GM20000 (cell line): ENCODE measurements at places on chromosomes 5 and 9.

GRCh38 chr9:127500862-127501261 is 49.6 kb downstream of the LRSAM1 start:
- DNase-seq: no peak

GRCh38 chr5:122753500-122753899 is 21.4 kb upstream of the SNX2 start:
- no peak for DNase-seq

GRCh38 chr5:156826150-156826549 is 23.9 kb upstream of the PPP1R2B start:
- DNase-seq: no peak

DNA sequence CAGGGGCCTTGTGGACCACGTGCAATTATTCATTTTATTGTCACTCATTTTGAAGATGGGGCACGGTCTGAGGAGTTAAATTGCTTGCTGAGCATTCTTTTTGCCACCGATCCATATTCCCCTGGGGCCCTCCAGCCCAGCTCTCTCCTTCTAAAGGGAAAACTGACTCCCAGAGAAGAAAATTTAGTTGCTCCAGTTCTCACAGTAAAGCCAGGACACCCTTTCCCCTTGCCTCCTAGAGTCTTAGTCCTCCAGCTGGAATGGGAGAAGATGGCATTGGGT is 1.0 kb upstream of the PANK3 start:
- DNase-seq: no peak

- no peak for DNase-seq
Observed at GRCh38 chr5:177471610-177472356, 1.7 kb downstream of the DBN1 start.

- DNase-seq: no peak
Observed at GRCh38 chr5:142048272-142048671, 35.4 kb upstream of the GNPDA1 start.

GRCh38 chr5:17411436-17412402 is 86.3 kb upstream of the TAF11L2 start:
- no peak for DNase-seq

- DNase-seq: no peak
Observed at GRCh38 chr5:5298841-5299541, 123.5 kb upstream of the ICE1 start.

GRCh38 chr5:60810438-60811085 is 33.5 kb downstream of the ELOVL7 start:
- DNase-seq: no peak

- no peak for DNase-seq
Observed at GRCh38 chr5:110651507-110651906, 75.0 kb downstream of the TMEM232 start.

GRCh38 chr9:73583576-73583975 is 431.9 kb downstream of the ANXA1 start:
- no peak for DNase-seq

DNA sequence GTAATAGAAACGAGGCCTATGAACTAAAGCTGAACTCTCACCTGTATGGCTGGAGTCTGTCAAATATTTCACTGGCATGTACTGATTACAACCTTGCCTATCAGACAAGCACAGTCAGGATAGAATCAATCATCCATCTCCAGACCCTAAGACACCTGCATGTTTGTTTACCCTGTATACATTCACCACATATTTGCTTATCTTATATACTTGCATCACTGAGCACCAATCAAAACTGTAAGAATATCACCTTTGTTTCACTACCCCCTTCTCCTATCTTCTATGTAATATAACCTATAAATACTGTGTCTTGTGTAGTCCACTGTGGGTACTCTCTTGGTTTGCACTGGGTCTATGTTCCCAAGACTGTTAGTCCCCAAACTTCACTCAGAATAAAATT is 1085.7 kb downstream of the TAF11L14 start:
- DNase-seq: no peak

GRCh38 chr9:134378901-134379338 is 52.7 kb downstream of the RXRA start:
- no peak for DNase-seq

GRCh38 chr5:138975098-138975847 is 100.1 kb upstream of the LRRTM2 start:
- DNase-seq: no peak

DNA sequence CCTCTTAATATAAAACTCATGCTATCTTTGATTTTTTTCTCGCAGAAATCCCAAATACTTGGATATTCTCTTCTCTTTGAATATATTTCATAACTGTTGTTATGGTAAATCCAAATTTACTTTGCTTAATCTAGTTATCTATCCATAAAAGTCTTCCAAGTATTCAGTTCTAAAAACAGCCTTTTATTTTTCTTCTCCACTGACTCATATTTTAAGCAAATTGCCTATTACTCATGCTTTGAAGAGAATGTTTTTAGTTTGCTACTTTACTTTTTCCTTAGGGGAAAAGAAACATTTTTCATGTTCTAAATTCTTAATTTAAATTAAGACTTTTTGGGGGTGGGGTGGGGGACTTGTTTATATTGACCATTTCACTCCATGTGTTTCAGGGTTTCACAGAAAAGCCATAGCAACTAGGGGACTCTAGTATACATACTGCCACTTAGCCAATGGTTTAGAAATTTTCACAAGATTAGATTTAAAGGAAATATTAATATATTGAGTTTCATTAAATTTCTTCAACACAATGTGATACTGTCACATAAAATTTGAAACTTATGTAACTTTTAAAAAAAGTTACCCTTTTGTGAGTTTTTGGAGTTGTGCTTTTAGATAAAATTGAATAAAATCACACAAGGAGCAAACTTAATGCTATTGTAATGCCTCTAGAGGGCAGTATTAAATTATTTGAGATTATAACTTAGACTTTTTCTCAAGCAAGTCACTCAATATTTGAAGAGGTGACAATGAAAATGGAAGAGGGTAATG is 545.8 kb upstream of the ARRDC3 start:
- no peak for DNase-seq

- no peak for DNase-seq
Observed at GRCh38 chr5:69129413-69129812, 35.6 kb downstream of the SLC30A5 start.

GRCh38 chr5:178241688-178242231 is 9.2 kb upstream of the PHYKPL start:
- DNase-seq: no peak

DNA sequence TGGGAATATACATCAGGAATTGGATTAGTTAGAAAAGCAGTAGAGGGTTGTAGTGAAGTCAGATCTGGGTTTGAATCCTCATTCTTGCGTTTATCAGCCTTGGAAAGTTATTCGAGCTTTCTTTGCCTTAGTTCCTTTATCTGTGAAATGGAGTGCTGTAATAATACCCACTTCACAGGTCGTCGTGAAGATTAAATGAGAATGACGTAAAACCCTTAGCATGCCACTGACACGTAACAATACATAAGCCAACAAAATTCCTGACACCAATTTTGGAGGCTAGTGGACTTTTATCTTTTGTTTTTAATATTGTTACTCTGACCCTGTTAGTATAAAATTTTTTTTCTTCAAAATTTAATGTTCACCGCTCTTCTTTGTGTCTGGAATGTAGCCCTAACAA is 3.4 kb downstream of the SKP2 start:
- DNase-seq: no peak

DNA sequence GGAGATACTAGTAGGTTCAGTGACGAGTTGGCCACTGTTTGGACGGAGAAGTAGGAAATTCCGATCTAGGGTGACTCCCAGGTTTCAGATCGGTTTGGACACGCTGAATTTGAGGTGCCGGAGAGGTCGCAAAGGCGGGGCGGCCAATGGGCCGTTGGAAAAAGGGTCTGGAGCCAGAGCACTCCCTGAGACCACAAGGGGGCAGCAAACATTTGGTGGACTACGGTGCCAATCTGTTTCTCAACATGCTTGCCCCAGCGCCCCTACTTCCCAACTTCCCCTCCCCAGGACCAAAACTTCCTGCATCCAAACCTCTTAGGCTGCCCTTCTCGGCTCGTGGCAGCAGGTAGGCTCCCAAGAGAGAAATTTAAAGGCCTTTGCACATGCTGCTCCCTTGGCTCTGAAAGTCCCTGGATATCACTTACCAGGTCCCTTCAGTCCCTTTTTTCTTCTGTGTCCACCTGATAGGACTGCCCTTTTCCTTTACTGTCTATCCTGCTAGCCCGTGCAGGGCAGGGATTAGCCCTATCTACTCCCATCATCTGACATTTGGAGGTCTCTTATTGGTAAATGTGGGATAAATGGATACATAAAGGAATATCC is 992 bp upstream of the RPP25L start:
- peak; percentile 85 for DNase-seq

- no peak for DNase-seq
Observed at GRCh38 chr5:169151051-169151805, 149.7 kb downstream of the SLIT3 start.

DNA sequence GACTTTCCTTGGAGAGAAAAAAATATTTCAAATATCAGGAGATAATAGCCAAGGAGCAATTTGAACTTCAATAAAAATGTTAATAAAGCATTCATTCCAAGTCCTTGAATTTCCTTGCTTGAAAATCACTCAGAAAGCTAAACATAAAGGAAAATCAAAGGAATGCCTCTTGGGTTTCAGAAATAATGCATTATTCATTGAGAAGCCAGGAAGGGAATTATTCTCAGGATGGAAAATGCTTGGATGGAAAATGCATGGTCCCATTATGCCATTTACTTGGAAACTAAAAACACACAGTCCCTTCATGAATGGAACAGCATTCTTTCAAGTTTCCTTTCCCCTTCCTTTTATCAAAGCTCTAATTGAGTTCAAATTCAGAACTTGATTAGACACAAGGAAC is 160.9 kb downstream of the LPAR1 start:
- DNase-seq: no peak

DNA sequence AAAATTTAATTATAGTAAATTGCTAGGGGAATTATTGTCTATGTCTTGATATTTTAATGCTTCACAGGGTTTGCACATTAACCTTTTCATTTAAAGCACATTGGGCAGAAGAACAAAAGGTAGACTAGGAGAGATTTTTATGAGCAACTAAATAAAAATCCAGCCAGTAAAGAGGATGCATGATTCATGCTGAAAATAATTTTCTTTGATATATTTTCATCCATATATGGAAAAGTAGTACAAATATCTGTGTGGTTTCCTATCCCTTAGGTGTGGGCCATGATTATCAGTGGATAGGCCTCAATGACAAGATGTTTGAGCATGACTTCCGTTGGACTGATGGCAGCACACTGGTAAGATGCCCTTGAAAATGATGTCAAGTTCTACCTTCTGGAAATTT is 83.1 kb downstream of the VCAN start:
- DNase-seq: no peak

DNA sequence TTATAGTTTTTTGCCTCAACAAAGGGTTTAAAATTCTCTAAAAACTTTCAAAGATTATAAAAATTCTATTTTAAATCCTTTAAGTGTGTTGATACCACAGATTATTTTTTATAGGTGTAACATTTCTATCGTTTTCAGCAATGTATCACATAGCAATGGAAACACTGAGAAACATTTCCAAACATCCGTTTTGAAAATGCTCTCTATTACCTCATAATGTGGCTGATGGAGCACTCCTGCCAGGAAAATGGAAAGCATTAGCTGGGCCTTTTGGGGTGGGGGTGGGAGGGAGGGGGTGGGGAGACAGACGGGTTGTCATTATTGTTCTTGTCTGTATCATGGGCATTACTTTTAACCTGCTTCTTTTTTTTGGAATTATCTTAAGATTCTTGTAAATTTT is 516.5 kb downstream of the ACTL7B start:
- DNase-seq: no peak

DNA sequence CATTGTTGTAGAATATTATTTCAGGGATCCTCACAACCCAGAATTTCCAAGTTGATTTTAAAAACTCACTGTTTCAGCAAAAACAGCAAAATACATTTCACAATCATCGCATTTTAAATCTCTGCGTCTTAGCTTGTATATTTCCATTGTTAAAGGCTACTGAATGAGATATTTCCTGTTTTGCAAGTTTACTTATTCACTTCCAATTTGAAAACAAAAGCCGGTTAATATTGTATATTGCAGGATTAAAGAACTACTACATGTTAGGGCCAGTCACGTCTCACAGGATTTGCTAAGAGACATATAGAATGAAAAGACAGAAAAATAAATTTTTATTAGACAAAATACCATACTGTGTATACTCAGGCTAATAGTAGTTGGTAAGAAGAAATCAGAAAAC is 395.9 kb upstream of the CDH9 start:
- DNase-seq: no peak

DNA sequence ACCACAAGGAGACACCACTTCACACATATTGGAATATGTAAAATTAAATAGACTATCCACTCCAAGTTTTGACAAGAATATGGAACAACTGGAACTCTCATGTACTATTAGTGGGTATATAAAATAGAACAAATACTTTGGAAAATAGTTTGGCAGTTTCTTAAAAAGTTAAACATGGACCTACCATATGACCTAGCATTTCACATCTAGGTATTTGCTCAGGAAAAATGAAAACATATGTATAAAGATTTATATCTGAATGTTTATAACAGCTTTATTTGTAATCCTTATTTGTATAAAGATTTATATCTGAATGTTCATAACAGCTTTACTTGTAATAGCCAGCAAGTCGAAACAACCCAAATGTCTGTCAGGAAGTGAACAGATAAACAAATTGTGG is 49.2 kb downstream of the ERP44 start:
- DNase-seq: no peak

GRCh38 chr5:156482818-156483217 is 155.9 kb downstream of the SGCD start:
- no peak for DNase-seq

GRCh38 chr5:54553659-54554207 is 36.2 kb downstream of the SNX18 start:
- DNase-seq: no peak

GRCh38 chr9:3181049-3181953 is 337.4 kb upstream of the PUM3 start:
- DNase-seq: peak; percentile 35

GRCh38 chr5:146005264-146005663 is 68.9 kb downstream of the SH3RF2 start:
- no peak for DNase-seq

DNA sequence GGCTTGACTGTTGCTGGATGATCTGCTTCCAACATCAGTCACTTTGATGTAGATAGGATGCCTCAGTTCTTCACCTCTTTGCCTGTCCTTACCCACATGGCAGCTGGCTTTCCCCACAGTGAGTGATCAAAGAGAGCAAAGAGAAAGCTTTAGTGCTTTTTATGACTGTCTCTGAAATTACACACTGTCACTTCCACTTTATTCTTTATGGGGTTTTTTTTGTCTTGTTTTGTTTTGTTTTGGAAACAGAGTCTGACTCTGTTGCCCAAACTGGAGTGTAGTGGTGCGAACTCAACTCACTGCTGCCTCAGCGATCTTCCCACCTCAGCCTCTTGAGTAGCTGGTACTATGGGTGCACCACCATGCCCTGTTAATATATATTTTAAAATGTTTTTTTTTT is 32.4 kb upstream of the C5orf24 start:
- peak; percentile 38 for DNase-seq

GRCh38 chr5:72046106-72046505 is 61.2 kb upstream of the MAP1B start:
- DNase-seq: no peak

GRCh38 chr9:84953797-84954705 is 284.5 kb downstream of the NTRK2 start:
- peak; percentile 80 for DNase-seq
